ACHN (cell line): ENCODE measurements at places on chromosomes 3 and 15.

DNA sequence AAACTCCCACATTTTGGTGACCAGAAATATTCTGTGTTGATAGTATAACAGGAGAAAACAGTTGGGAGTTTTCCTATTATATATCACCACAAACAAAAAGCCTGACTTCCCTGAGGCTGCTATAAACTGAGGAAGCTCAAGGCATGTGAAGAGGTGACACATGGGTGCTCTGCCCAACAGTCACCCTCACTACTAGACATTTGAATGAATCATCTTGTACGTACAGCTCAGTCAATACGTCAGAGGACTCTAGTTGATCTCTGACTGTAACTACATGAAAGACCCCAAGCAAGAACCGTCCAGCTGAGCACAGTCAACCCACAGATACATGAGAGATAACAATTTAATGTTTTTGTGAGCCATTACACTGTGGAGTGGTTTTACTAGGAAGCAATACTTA lies 338.3 kb upstream of the ATP11B start:
- DNase-seq: no peak

DNA sequence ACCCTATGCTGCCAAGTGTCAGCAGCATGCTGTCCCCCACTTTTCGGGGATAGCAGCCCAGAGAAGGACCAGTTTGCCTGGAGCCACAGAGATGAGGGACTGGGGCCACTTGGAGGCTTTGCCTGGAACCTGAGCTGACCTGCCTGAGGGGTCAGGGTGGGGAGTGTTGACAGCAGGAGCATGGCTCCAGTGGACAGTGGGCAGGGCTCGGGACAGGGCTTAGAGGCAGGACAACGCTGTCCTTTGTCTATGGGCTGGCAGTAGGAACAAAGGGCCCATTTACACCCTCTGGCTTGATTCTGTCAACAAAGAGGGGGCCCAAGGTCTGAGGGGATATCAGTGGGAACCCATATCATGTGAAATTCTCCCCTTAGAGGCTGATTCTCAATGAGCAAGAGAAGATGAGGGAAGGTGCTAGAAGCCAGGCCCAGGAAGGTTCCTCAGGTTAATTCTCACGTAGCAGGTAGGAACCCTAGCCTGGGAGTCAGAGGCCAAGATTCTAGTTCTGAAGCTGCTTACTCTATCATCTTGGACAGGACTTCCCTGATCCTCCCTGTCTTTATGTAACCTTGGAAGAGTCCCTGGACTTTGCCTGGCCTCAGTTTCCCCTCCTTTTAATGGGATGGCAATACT lies 29.7 kb upstream of the HHATL start:
- DNase-seq: no peak

DNA sequence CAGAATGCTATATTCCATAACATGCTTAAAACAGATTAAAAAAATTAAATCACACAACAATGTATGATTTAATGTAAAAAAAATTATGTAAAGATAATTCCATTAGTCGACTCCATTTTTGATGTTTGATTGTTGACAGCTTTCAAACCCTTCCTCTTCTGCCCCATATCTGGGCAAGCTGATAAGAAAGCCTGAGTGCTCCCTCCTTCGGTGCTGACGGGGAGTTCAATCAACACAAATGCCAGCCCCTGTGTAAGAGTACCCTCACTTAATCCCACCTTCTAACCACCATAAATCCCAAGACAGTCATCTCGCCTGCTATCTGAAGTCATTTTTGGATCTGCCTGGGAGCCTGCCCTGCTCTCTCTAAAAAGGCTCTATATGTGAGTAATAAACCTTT lies 59.8 kb upstream of the IP6K2 start:
- no peak for DNase-seq

- no peak for DNase-seq
Measured at GRCh38 chr3:129648391-129648790, 41.9 kb upstream of the PLXND1 start.

- DNase-seq: no peak
Measured at GRCh38 chr3:126313166-126313565, 44.0 kb downstream of the KLF15 start.

DNA sequence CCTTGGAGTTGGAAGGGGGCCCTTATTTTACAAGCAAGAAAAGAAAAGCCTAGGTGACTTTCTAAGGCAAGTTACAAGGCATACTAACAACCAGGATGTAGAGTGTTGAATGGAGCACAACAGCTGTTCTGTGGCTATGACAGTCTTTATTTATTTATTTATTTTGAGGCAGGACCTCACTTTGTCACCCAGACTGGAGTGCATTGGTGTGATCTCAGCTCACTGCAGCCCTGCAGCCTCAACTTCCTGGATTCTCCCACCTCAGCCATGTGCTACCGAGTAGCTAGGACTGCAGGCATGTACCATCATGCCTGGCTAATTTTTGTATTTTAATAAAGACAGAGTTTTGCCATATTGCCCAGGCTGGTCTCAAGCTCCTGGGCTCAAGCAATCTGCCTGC lies 973.4 kb downstream of the ROBO1 start:
- DNase-seq: no peak

DNA sequence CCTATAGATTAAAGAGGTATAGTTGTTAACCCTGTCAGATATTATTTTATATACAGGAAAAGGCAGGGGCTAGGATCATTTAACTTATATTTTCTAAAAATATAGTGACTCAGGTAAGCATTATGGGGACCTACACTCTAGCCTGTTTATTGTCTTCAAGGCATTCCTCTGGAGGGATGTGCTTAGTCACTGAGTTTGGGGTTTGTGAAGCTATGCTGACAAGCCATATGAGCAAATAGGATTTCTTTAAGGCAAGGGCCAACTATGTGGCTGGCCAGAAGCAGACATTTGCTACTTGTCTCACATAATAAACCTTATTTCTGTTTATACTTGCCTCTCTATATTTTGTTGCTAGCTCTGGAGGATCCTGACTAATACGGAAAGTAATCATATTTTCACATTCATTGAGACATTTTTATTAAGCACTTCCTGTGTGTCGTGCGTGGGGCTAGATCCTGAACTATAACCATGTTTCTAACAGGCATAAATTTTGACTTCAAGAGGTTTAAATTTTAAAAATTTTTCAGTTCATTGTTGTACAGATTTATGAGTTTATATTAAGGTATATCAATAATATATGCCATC lies 153.4 kb downstream of the OTOL1 start:
- DNase-seq: no peak
